ENCODE measurements at places on chromosomes 6 and 20.

DNA sequence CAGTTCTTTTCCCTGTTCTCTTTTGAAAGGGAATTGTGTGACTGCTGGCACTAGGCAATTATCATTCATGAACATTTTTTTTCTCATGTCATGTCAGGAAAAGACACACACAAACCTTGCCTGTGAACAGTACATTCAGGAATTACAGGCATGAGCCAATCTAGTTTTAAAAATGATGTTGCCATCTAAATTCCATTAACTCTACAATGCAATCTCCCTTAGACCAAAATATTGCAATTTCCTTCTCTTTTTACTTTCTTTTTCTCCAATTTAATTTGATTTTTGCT lies 127.5 kb upstream of the STMND1 start:
- DNase-seq: peak; percentile 23

DNA sequence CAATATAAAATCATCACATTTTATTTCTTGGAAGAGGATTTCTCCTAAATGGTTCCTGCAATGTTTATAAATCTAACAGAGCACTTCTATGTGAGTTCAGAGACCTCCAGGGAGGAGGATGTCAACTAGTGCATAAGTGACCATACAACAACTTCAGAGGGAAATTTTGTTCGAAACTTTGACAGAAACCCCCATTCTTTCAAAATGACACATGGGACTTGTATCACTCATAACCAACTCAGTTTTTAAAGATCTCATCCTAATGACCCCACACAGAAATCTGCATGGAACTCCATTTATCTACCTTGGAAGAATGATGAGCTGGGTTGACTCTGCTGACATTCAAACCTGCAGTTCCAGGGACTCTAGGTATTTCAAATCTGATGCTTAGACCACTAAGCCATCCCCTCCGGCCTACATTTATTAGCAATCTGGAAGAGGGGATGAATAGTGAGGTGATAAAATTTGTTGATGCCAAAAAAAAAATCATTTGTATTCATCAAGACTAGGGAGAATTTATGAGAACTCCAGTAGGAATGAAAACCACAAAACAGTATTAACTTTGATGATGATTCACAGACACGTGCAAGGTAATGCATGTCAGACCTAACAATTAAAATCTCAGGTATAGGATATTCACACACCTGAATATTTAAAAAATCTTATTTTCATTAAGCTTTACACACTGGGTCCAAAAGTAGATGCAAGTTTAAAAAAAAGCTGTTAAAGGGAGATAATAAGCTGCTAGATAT lies 153.0 kb downstream of the REV3L start:
- DNase-seq: no peak

GRCh38 chr6:90080876-90081481 lies 186.7 kb downstream of the GJA10 start:
- DNase-seq: no peak

DNA sequence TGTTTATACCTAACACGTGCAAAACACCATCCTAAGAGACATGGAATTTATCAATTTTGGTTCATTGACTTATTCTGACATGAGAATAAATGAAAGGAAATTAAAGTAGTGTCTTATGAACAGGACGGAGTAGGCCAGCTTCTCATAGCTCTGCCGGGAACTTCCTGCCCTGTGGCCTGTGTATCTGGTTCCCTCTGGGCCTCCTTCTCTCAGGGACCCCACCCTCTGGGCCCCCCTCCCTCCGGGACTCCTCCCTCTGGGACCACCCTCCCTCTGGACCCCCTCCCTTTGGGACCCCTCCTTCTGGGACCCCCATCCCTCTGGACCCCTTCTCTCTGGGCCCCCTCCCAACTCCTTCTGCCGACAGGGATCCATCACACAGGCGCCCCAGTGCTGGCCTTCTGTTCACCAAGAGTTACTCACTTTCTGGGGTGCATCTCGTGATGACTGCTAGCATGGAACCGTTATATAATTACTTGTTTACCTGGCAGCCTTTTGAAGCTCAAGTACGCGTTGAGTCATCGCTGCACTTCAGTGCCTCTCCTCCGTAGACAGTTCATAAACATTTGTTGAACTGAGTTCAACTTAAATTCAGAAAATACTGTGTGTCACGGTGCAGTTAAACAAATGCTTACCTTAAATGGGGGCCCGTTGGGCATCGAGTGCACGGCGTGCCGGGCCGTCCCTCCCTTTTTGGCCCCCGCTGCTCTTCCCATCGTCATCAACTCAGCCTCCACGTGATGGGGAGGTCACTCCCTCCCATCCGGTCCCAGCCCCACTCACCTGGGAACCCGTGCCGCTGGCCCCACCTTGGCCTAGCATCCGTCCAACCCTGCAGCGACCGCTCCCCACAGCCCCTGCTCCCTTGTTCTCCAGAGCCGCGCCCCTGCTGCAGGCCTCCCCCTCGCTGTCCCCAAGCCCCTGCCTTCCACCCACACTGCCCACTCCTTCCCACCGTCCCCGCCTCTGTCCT lies 8.1 kb downstream of the CCR6 start:
- no peak for DNase-seq

DNA sequence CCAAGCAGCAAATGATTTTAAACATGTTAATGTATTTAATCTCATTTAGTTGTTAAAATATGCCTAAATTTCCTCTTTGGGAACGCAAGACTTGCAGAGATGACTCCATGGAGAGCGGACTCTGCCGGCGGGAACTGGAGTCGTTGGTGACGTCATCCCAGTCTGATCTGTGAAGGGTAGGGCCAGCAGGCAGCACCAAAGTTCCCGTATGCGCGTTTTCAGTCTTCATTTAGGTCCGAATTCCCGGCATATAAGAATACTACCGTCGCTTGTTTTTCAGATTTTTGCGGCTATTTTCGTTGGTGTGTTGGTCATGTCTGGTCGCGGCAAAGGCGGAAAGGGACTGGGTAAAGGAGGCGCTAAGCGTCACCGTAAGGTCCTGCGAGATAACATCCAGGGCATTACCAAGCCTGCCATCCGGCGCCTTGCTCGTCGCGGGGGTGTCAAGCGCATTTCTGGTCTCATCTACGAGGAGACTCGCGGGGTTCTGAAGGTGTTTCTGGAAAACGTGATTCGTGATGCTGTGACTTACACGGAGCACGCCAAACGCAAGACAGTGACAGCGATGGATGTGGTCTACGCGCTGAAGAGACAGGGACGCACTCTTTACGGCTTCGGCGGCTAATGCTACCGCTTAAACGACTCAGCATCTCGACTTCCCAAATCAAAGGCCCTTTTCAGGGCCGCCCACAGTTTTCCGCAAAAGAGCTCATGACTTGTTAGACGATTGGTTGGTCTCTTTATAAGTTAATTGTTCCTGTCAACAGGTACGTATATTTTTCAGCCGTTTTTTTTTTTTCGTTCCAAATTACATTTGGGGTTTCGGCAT lies 117.3 kb downstream of the HFE start:
- peak; percentile 91 for DNase-seq

GRCh38 chr6:110355727-110356126 lies 2.4 kb downstream of the METTL24 start:
- DNase-seq: no peak

- peak; percentile 79 for DNase-seq
Measured at GRCh38 chr20:31517373-31517772, 3.1 kb downstream of the HM13 start.

DNA sequence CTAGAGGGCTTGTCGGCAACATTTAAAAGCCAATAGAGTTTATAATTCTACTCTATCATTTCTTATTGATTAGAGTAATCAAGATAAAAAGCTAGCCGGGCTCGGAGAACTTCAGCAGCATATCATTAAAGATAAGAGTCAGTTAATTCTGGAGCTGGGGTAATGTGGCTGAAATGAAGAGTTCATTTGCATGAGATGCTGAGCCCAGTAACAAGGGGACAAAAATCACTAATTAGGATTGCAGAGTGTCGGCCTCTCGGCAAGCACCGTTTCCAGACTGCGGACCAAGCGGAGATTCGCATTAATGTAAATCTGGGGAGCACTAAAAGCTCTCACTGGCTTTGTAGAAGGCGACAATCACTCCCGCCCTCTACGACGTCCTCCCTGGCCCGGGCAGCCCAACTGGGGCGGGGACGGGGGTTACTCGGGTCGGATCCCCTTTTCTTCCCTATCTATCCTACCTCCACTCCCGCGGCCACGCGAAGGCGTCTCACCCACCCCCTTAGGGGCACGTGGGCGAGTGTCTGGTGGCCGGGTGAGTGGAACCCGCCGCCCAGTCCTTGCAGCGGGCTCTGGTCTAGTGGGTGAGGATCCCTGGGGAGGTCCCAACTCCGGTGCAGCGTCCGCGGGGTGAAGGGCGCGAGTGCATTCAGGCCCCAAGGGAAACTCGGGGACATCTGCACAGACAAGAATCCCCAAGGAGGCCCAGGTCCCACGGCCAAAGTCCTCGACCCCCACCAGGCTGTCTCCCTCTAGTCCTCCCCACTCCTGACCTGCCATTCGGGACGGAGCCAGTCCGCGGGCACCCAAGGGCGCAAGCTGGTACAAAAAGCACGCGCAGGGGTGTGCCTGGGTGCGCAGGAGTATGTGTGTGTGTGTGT lies 42.2 kb upstream of the OSTM1 start:
- DNase-seq: no peak

- DNase-seq: peak; percentile 84
Measured at GRCh38 chr6:41463062-41463930, 82.9 kb upstream of the FOXP4 start.

DNA sequence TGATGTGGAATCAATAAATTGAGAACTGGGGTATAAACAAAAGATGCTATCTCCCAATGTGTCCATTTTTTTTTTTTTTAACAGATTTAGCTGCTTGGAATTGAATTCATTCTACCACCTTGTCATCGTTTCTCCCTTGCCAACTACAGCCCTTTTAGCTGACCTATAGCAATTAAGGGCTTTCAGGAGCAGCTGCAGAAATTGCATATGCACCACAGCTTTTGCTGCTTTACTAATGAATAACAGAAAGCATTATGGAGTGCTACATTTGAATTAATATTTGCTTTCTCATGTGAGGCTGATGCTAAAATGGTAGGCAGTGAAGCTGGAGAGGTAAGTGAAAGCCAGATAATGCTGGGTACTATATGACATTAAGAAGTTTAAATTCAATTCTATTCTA lies 5.7 kb downstream of the SESN1 start:
- no peak for DNase-seq

DNA sequence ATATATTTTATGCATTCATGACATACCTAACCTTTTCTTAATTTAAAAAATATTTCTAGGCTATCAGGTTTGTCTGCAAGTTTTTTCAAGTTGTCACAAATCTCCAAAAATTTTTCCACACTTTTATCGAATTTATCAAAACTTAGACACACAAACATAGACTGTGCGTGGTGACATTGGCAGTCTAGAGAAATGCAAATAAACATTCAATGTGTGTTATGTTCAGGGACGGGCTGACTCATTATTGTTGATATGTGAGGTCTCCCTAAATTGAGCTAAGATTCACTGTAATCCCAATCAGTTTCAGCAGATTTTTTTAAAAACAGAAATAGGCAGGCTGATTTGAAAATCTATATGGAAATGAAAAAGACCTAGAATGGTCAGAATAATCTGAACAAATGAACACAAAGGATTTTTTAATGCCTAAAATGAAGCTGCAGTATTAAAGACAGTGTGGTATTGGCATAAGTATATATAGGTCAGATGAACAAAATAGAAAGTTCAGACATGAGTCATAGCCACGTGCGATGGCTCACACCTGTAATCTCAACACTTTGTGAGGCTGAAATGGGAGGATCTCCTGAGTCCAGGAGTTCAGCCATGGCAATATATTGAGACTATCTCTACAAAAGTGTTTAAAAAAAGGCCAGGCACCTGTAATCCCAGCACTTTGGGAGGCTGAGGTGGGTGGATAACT lies 19.2 kb downstream of the BLTP3A start:
- no peak for DNase-seq

- no peak for DNase-seq
Measured at GRCh38 chr6:31547727-31548543, 527 bp downstream of the NFKBIL1 start.

DNA sequence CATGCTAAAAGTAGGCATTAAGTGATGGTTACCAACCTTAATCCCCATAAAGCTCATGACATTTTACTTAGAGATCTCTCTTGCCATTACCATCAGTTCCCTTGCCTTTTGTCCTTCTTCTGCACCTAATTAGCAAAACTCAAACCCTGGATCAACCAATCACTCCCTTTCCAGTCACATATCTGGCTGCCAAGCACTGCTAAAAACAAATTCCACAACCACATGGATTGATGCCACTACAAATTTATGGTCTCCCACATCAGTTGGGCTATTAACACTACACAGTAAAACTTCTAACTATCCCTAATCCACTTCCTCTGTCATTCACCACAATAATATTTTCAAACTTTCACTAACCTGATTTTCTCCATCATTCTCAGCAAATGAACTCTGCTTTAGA lies 54.3 kb upstream of the RNF146 start:
- no peak for DNase-seq

DNA sequence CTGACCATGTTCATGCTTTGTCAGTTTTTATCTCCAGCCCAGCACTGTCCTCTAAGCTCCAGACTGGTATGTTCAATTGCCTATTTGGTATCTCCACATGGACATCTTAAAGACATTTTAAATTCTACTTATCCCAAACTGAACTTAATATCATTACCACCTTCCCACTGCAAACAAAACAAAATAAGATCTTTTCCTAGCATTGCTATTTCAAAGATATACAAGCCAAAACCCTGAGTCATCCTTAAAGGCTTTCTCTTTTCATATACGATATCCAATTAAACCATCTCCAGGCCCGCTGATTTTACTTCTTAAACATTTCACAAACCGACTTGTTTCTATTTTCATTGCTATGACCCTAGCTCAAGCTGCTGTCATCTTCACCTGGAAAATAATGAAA lies 35.1 kb upstream of the HS3ST5 start:
- no peak for DNase-seq
